Astrocyte (in vitro differentiated cells and primary cell): ENCODE measurements at places on chromosomes 13 and 19. TPM values are rescaled to one million over a fixed set of nuclear protein-coding genes. Genes with fewer than 3 reads are reported as not detected.
A peak's percentile ranks its signal among the peaks of the same experiment; 100 is the strongest.

CCDC9 gene
- 44.6 and 45.5 TPM in 2 replicates for total RNA-seq

SYCN gene
- not detected in 2 replicates for total RNA-seq

KLK3 gene
- not detected in 2 replicates for total RNA-seq

ZNF610 gene
- total RNA-seq: 5.7 and 5.8 TPM in 2 replicates

ZSCAN22 gene
- 2.7 and 3.1 TPM in 2 replicates for total RNA-seq

POSTN gene
- 18.6 and 26.6 TPM in 2 replicates for total RNA-seq

APOE gene
- 655 and 663 TPM in 2 replicates for total RNA-seq

ZNF865 gene
- 15.0 and 15.3 TPM in 2 replicates for total RNA-seq

FLT1 gene
- 7.3 and 10.0 TPM in 2 replicates for total RNA-seq

SMIM24 gene
- total RNA-seq: not detected in 2 replicates

DNA sequence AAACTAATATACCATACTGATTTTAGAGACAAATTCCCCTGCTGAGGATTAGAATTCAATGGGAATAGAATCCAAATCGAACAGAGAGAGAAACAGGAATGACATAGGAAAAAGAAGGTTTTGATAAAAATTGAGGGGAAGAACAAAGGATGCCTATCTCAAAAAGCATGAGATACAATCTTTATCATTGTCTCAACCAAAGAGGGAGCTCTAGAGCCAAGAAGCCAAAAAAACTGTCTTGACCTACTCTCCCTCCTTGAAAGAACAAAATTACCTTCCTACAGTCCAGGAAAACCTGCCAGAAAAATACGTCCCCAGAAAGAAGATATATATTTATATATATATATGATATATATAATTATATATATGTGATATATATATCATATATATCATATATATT is 39.2 kb upstream of the MIR17HG start:
- H3K27ac ChIP-seq: no peak overlapping the region
- H3K4me3 ChIP-seq: no peak overlapping the region
- H3K36me3 ChIP-seq: no peaks in the 10 kb centered on the region
- no peak for DNase-seq

GRCh38 chr13:113620036-113620796 is 35.7 kb downstream of the TFDP1 start:
- no peak overlapping the region for H3K4me3 ChIP-seq
- H3K27me3 ChIP-seq: no peaks in the 10 kb centered on the region
- H3K4me1 ChIP-seq: peaks cover 10% of the 10 kb centered on the region
- no peaks in the 10 kb centered on the region for H3K36me3 ChIP-seq
- H3K27ac ChIP-seq: no peak overlapping the region

- H3K4me3 ChIP-seq: no peak overlapping the region
- peaks cover 14% of the 10 kb centered on the region for H3K36me3 ChIP-seq
- H3K27ac ChIP-seq: no peak overlapping the region
- no peaks in the 10 kb centered on the region for H3K4me1 ChIP-seq
- no peaks in the 10 kb centered on the region for H3K27me3 ChIP-seq
- DNase-seq: no peak
Observed at GRCh38 chr13:50053844-50054243, 38.6 kb downstream of the KCNRG start.

DNA sequence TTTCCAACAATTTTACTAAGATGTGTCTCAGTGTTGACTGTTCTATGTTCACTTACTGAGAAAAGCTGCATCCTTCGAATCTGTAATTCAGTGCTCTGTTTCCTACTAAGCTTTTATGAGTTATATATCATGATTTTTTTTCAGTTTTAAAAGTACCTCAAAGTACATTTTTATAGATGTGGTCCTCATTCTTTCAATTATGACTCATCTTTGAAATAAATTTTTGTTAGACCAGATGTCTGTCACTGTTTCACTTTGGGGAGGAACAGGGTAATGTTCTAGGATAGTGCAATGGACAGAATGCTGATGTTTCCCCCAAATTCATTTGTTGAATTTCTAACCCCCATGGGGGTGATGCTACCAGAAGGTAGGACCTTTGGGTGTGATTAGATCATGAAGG is 74.8 kb downstream of the NALCN start:
- no peak overlapping the region for H3K27ac ChIP-seq
- no peaks in the 10 kb centered on the region for H3K36me3 ChIP-seq
- DNase-seq: peak; percentile 22
- no peaks in the 10 kb centered on the region for H3K27me3 ChIP-seq
- no peak overlapping the region for H3K4me3 ChIP-seq
- H3K4me1 ChIP-seq: peaks cover 2% of the 10 kb centered on the region

DNA sequence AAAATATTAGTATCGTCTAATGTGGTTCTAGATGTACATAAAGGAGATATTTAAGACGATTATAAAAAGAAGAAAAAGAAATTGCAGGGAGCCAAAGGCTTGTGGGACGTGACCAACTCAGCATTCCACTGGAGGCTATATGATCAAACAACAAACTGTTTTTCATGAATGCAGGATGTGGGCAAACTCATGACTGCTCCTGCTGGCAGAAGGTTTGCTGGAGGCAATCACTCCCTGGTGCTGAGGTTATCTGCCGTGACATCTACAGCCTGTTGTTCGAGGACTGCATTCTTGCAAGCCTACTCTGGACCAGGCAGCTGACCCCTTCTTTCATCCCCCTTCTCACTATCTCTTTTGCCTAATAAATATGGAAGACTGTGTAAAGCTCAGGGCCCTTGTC is 518.1 kb downstream of the UQCRFS1 start:
- H3K4me3 ChIP-seq: no peak overlapping the region
- DNase-seq: no peak
- H3K27ac ChIP-seq: no peak overlapping the region
- H3K36me3 ChIP-seq: no peaks in the 10 kb centered on the region

DNA sequence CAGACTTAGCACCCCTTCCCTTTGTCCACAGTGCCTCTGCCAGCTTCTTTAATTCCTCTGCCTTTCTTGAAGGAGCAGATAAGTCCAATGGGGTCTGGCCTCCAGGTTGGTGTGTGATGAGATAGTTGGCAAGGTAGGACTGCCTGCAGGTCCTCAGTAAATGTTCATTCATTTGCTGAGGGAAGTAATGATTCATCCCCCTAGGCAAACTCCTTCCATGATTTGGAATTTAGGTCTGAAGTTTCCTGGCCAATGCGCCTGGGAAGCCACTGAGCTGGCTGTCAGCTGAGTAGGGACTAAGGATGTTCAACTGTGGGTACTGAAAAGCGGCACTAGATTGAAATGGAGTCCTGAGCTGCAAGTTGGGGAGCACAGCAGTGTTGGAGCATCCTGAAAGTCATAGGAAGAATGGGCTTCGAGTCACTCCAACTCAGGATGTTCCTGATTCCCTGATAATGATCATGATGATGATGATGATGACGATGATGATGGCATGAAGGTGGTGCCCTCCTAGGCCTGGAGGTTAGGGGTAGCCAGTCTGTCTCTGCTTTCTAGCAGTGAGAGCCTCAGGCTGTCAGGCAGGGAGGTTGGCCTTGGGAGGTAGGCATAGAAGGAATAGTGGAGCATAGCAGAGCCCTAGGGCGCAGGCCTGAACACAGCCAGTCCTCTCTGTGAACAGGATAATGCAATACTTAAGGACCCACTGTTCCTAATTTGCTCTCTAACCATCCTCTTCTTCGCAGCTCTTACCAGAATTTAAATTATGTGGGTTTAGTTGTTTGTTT is 44.7 kb downstream of the COL4A2 start:
- H3K4me1 ChIP-seq: peaks cover 23% of the 10 kb centered on the region
- H3K27ac ChIP-seq: no peak overlapping the region
- DNase-seq: no peak
- H3K27me3 ChIP-seq: no peaks in the 10 kb centered on the region
- H3K4me3 ChIP-seq: no peak overlapping the region

DNA sequence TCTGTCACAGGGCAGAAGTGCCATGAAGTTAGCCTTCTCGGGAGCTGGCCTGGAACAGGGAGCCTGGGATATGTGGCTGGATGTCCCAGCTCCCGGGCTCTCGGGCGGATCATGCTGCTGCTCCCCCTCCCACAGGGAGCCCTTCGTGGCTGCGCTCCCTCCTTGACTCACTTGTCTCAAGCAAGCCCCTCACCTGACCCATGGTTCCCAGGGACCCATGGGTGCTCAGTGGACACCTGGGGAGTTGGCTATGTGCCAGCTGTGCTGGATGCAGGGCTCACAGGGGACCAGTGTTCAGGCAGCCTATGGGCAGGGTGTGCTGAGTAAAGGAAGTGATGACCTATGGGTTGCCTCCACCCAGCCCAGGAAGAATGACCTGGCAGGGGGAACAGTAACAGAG is 213.1 kb upstream of the SGCG start:
- H3K36me3 ChIP-seq: no peaks in the 10 kb centered on the region
- H3K4me1 ChIP-seq: no peaks in the 10 kb centered on the region
- no peaks in the 10 kb centered on the region for H3K27me3 ChIP-seq

DNA sequence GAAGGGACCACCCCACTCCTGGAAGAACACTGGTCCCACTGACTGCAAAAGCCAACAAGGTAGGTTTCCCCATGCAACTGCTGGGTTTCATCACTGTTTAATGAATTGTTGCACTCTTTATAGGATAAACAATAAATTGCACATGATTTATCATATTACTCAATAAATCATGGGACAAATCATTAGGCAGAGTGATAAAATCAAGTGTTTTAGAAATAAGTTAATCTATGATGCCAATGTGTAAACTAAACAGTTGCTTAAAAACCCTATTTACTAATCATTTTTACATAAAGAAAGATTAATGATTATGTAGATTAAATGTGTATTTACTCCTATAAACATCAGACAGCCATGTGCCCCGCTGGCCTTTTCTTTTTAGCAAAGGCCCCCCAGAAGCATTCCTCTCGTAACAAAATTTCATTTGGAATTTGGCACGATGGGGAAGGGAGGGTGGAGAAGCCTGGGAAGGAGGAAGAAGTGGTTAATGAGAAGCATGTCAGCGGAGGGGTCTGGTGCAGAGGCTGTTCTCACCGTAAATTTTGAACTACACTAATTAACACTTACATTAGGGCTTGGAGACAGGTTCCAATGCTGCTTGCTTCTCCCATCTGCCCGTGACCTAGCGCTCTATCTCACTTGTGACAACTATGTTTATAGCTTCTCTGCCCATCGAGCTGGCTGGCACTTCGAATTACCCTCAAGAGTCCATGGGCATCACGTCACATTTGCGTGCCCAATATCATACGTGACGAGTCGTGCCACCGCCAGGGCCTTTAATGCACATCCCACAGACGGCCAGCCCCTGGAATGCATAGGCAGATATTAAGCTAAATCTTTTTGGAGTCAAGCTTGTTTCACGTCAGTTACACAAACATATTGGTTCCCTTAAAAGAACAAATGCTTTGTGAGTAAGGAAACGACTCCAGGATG is 357.7 kb upstream of the TSHZ3 start:
- H3K27me3 ChIP-seq: no peaks in the 10 kb centered on the region
- H3K27ac ChIP-seq: no peak overlapping the region
- no peaks in the 10 kb centered on the region for H3K36me3 ChIP-seq
- H3K4me1 ChIP-seq: no peaks in the 10 kb centered on the region

DNA sequence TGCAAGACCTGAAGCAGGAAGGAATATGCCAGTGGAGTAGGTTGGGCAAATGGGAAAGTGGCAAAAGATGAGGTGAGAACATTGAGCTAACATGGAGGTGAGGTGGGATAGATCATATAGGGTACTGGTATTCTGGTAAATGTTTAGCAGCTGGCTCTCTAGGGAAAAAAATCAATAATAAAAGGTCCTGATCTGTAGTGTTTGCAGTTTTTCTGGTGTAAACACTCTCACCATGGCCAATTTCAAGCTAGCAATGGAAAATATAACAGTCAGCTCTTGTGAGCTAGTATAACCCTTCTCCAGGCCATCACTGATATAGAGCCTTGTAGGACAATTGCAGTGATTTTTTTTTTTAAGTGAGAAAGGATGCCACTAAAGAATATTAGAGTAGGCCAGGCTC is 31.3 kb downstream of the RFC3 start:
- no peak overlapping the region for H3K27ac ChIP-seq
- DNase-seq: no peak
- H3K36me3 ChIP-seq: no peaks in the 10 kb centered on the region

DNA sequence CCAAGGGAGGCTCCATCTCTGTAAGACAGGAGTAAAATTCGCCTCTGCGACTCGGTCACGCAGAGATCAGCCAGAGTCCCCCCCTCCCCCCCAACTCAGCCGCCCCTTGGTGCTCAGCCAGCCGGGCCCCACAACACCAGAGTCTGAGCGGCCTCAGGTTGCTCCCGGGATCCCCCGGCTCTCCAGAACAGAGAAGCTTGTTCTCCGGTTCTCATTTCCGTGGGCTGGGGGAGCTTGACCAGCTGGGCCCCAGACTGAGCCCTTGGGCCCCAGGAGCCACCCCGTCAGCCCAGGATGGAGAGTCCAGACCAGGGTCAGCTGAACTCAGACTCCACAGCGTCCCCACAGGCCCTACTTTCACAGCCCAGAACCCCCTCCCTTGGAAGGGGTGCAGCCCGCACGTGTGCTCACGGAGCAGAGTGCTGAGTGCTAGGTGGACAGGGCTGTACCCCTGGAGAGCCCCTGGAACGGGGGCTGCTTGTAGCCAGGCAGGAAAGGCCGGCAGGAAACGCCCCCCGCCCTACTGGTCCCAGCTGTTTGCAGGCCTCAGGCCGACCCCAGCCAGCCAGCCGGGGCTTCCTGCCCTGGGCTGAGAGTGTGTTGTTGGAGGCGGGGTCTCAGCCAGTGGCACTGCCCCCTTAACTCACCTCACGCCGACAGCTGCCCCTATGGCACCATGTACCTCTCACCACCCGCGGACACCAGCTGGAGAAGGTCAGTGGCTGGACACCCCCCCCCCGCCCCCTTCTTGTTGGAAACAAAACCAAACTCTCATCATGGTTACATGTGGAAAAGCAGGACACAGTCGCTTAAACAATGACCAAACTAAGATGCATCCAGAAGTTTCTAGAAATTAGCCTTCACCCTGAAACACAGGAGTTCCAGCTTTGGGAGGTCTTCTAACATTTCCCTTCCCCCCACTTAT is 44.4 kb downstream of the COMP start:
- H3K36me3 ChIP-seq: no peaks in the 10 kb centered on the region
- no peaks in the 10 kb centered on the region for H3K27me3 ChIP-seq
- H3K4me3 ChIP-seq: no peak overlapping the region
- no peak overlapping the region for H3K27ac ChIP-seq
- DNase-seq: no peak
- H3K4me1 ChIP-seq: no peaks in the 10 kb centered on the region

- H3K27ac ChIP-seq: no peak overlapping the region
- no peaks in the 10 kb centered on the region for H3K36me3 ChIP-seq
- peaks cover 42% of the 10 kb centered on the region for H3K27me3 ChIP-seq
Observed at GRCh38 chr19:47022541-47023447, 3.2 kb downstream of the NPAS1 start.
